Renal cortex interstitium (tissue), 15 donors: ENCODE measurements at places on chromosomes 12 and 14.

GRCh38 chr12:76786986-76787385 lies 23.1 kb downstream of the ZDHHC17 start:
- no peak for DNase-seq

- no peak for DNase-seq
Measured at GRCh38 chr12:91620992-91621391, 438.4 kb upstream of the DCN start.

DNA sequence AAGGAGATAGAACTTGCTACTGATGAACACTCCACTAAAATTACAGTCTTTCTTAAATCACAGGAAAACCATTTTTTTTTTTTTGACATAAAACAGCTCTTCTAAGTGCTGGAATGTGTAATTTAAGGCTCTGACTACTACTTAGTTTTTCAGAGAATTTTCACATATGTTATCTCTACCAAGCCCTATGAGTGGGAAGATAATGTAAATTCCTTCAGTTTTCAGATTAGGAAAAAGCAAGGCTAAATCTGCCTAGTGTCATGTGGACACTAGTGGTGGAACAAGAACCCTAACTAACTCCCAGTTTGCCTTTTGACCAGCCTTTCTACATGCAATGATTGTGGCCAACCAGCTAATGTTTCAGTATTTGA lies 37.3 kb upstream of the CSRP2 start:
- DNase-seq: no peak

DNA sequence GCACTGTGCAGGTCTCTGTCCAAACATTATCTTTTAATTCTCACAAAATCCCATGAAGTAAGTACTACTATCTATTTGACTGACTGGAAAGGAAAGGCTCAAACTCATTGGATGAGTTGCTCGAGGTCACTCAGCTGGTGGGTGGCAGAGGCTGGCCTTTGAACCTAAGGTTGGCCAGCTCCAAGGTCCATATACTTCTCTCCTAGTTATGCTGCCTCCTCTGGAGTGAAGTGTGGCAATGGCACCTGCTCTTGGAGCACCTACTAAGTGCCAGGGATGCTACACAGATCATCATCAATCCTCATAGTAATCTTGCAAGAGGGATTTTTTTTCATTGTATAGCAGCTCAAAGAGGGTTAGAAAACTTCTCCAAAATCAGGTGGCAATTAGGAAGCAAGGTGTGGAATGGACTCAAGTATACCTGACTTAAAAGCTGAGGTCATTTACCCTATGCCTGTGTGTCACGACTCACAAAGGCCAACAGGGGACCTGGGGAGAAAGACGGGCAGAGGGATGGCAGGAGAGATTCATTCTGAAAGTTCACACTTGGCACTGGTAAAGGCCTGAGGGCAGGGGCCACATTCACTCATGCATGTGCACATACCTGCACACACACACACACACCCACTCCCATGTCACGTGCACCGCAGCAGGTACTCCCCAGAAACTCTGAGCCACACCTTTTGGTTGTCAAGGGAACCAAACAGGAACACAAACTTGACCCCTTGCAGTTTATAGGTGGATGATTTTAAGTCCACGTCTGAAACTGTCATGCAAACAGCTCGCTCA lies 146.4 kb downstream of the FOXN3 start:
- DNase-seq: peak; percentile 36

GRCh38 chr14:43166163-43166562 lies 1340.9 kb downstream of the FSCB start:
- no peak for DNase-seq
